WERI-Rb-1 (cell line): ENCODE measurements at places on chromosomes 4 and X.
A peak's percentile ranks its signal among the peaks of the same experiment; 100 is the strongest.

GRCh38 chr4:12138488-12138887 lies 709.8 kb upstream of the HS3ST1 start:
- DNase-seq: no peak

- DNase-seq: no peak
These were observed 125.5 kb downstream of the SPRY1 start for GRCh38 chr4:123522081-123522480.

DNA sequence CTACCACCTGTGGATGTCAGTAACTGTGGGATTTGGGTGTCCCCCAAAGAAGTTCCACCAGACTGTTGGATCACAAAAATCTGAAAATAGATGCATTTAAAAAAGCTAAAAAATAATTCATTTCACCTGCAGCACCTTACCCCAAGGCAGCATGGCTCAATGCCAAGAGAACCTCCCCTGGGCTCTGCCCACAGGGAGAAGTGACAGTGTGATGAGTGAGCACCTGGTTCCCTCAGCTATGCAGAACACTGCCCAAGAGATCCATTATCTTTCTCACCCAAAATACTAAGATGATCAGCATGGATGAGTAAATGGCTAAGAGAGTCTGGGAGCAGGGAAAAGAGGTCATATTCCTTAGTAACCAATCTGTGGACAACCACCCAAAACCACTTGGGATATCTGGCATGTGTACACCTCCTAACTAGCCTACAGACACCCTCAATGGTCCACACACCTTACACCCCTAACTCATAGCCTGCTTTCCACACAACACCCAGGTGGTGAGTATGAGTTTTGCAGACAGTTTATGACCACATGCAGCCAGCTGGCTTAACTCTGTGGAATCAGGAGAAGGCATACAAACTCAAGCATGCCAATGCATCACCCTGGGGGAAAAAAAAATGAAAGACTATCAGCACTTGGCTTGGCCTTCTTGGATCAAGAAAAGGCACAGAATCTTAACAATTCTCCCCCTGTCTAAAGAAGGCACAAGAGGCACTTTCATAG lies 416.5 kb upstream of the SMIM31 start:
- DNase-seq: no peak

DNA sequence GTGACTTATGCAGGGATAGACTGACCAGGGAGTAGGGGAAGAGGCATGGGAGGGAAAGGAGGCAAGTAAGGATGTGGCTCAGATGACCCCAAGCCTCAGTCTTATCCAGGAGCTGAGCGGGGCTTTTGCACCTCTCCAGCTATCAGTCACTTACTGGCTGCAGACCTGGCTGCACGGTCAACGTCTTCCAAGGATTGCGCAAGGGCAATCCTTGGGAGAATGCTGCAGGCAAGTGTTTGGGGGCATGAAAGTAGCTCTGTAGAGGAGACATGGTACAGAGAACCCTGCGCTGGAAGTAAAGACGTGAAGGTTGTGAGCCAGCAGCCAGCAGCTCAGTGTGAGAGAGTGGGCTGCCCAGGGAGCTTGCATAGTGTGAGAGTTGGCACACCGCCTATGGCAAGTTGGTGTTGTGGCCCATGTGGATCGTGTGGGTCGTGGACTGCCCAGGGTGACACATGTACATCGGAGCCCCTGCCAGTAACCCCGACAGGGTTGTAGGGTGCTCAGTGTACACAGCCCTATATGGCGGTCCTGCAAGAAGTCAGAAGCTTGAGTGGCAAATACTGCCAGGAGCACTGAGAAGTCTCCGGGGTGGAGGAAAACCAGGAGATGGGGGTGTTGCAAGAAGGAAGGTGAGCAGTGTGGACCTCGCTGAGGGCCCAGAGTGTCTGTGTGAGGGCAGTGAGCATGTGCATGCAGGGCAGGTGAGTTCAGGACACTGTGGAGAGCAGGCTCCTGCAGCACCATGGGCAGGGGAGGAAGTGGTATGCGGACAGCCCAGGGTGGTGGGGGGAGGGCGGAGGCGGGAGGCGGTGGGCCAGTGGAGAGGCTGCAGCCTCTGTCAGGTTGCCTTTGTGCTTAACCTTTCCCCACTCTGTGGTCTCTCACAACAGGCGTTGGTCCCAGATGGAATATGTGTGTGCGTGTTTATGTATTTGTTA lies 50.9 kb downstream of the KIT start:
- DNase-seq: no peak

DNA sequence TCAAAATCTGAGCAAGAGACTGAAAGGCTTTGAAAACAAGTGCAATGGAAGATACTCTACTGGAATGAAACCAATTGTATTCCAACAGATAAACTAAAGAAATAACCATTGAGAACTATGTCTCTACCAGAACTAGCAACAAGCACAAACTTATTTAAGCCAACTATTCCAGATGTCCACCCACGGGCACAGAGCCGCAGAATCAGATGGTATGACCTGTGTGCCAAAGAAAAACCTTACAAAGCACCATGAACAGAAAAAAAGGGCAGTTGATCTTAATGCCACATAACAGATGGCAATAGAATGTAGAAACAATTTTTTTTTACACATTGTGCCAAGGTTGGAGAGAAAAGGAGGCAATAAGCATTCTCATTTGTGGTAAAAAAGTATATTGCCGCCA lies 269.3 kb upstream of the ADGRL3 start:
- no peak for DNase-seq

- DNase-seq: peak; percentile 55
These were observed 2.2 kb upstream of the MSANTD1 start for GRCh38 chr4:3246458-3247398.

- DNase-seq: no peak
These were observed 103.2 kb downstream of the KLHL8 start for GRCh38 chr4:87117051-87117731.
